Breast epithelium (tissue), 4 donors: ENCODE measurements at places on chromosomes 11 and 22.

DNA sequence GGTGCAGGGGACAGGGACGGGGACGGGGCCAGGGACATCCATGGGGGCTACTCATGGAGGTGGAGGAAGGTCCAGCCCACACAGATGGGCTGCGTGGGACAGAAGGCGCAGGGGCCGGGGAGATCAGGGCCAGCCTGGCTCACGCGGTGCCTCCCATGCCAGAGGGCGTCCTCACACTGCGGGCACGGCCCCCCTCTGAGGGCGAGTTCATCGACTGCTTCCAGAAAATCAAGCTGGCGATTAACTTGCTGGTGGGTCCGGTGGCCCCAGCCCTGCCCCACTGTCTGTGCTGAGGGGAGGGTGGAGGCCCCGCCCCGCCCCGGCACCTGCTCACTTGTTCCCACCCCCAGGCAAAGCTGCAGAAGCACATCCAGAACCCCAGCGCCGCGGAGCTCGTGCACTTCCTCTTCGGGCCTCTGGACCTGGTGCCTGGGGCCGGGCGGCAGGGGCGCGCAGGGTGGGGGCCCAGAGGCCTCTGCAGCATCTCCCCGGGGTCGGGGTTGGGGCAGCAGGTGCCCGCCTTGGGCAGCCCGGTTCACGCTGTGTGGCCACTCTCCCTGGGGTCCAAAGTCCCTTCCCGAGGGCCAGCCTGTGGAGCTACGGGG is 15.8 kb downstream of the EPS8L2 start:
- no peak for DNase-seq

- no peak for DNase-seq
These were observed 227.5 kb upstream of the ZC3H12C start for GRCh38 chr11:109865548-109866186.

DNA sequence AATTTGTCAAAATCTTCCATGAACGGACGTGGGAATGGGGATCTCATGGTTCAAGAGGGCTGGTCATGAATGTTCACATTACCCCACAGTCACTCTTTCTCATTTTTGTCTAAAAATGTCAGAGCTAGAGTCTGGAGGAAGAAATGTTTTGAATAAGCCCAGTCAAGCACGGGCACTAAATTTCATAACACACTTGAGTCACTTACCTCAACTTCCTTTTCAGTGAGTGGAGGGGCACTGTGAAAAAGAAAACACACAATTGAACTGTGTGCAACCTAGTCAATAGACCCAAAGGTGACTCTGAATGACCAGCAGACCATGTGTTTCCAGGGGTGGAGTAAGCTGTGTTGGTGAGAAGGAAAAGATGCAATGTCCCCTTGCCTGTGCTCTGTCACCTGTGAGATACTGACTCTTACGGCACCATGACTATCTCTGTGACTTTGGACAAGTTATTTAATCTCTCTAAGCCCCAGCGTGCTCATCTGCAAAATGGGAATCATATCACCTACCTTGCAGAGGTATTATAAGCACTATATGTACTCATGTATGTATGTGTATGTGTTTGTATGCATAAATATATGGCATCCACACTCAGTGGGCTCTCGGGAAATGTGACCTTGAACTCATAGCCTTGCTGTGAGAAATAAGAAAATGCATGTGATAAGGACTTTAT is 38.2 kb upstream of the LYVE1 start:
- no peak for DNase-seq

DNA sequence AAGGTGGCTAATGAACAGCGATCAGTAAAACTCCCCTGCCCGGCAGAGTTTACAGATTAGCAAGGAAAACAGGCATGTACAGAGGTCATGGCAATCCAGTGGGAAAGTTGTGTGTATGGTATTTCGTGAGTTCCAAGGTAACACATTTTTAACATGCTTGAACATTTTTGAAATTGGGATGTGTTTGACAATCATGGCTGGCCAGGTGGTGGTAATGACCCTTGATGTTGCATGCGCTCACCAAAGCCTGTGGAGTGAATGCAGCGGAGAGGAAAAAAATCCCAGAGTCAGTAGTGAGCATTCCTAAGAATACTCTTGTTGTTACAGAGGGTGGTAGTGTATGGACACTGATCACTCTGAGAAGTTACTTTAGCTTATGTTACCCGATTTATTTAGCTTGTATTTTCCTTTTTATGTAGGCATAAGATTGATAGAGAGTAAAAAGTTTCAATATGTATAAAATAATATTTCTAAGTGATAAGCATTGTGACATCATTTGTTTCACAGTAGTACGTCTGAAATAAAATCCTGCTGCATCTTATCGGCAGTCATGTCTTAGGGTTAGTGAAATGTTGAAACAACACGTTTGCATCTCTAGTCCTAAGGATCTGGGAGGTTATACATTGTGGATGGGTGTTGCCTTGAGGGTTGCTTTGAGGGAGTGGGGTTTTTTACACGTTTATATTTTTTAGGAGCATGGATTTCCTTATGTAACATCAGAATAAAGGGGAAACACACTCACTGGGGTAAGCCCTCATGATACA is 8.7 kb downstream of the TEAD1 start:
- DNase-seq: no peak

DNA sequence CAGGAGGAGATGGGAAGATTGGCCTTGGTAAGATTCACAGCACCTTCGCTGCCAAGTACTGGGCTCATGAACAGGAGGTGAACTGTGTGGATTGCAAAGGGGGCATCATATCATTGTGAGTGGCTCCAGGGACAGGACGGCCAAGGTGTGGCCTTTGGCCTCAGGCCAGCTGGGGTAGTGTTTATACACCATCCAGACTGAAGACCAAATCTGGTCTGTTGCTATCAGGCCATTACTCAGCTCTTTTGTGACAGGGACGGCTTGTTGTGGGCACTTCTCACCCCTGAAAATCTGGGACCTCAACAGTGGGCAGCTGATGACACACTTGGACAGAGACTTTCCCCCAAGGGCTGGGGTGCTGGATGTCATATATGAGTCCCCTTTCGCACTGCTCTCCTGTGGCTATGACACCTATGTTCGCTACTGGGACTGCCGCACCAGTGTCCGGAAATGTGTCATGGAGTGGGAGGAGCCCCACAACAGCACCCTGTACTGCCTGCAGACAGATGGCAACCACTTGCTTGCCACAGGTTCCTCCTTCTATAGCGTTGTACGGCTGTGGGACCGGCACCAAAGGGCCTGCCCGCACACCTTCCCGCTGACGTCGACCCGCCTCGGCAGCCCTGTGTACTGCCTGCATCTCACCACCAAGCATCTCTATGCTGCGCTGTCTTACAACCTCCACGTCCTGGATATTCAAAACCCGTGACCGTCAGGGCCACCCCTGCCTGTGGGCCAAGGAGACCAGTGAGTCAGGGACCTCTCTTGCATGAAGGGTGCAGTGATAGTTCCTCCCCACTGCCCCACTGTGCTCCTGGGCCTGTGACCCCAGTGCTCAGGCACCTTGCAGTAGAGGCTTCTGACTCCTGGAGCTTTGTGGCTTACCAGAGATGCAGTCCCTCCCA is 83.6 kb downstream of the BCR start:
- DNase-seq: no peak

- no peak for DNase-seq
These were observed 7.4 kb downstream of the ETS1 start for GRCh38 chr11:128579798-128580504.

DNA sequence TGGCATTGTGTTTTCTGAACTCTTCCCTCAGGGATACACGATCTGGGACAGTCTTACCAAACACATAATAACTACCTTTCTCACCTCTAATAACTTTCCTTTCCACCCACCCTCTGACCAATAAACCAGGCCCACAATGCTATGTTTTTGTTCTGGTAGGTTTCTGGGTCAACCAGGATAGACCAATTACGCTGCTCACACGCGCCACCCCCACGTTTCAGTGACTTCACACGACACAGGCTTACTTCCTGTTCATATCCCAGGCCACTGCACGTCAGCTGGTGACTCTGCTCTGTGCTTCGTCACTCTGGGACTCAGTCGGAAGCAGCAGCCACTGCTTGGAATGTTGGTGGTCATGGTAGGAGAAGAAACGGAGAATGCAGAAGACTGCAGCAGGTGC is 2.5 kb downstream of the KRTAP5-4 start:
- DNase-seq: peak; percentile 42

DNA sequence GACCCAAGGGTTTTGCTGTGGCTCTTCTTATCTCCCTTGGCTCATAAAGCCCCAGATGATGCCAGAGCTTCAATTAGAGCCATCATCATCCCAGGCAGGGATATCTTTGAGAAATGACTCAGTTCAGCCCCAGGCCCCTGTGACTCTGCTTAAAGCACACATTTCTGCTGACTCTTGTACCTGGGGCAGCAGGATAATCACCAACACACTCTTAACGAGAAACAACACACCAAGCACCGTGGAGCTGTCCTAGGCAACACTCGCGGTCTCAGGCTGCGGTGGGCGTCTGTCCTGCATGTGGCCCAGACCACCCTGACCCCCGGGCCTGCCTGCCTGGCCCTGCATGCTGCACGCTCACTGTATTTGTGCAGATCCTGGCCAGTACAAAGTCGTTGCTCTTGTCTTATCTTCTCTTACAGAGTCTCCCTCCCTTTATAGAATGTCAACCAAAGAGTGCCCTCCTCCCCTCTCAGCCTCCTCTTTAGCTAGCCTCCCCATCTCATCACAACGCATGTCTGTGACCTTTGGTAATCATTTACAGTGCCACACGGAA is 114.2 kb upstream of the PARVA start:
- DNase-seq: no peak

DNA sequence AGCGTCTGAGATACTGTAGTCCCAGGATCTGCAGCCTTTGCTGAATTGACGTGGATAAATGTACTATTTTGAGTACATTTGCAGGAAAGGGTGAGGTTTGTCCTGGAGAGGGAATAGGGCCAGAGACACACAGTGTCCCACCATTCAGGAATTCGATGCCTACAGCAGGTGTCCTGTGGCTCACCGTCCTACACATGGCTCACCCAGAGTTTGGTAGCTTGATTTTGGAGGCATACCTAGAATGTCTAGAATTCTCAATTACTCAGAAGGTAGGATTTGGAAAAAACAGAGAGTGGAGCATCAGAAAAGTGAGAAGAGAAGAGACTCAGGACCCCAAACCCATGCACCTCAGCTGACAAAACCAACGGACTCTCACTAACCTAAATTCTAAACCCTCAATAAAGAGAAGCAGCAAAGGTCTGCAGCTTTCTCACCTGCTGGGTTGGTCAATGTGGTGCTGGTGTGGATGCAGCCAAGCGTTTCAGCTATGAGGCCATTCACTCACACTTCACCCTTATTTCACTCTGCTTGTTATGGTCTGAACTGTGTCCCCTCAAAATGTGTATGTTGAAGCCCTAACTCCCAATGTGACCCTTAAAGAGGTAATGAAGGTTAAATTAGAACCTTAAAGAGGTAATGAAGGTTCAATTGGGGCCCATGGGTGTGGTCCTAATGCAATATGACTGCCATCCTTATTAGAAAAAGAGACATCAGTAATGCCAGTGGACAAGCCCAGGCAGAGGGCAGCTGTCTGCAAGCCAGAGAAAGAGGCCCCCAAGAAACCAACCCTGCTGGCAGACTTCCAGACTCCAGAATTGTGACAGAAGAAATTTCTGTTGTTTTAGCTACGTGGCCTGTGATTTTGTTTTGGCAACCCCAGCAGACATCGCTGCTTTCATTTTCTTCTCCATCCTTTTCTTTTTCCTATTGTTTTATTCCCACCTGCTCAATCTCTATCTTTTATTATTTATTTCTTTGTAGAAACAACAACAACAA is 187.8 kb downstream of the SNX19 start:
- DNase-seq: no peak

- DNase-seq: no peak
These were observed 5.9 kb downstream of the RBFOX2 start for GRCh38 chr22:36022697-36023096.

DNA sequence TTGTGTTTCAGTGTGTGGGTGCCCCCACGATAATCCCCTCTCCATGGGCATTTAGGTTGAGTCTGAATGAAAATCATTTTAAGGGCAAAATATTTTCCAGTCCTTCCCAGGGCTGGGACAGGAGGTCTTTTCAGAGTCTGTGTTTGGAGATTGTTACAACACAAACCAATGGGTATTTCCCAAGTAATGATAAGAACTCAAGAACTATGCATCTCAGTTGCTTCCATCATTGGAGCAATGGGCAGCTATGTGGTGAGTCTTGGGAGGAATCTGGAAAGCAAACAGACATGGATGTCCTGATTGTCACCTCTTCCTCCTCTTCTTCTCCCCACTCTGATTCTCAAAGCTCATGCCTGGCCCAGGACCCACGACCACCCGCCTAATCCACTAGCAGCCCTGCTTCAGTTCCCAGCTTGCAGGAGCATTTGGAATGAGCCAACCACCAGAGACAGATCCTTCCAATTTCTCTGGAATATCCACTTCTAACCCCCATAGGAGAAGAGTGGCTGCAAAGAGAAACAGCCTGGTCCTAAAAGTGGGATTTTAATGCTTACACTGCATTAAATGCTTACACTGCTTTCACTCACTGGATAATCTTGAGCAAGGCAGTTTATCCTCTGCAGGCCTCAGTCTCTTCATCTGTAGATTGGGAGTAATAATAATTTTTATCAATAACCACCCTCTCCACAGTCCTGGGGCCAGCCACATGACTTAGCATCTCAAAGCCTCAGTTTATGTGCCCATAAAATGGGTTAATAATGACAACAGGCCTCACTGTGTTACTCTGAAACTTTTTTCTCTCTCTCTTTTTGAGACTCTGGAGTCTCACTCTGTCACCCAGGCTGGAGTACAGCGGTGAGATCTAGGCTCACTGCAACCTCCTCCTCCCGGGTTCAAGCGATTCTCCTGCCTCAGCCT is 404.3 kb downstream of the MN1 start:
- no peak for DNase-seq

DNA sequence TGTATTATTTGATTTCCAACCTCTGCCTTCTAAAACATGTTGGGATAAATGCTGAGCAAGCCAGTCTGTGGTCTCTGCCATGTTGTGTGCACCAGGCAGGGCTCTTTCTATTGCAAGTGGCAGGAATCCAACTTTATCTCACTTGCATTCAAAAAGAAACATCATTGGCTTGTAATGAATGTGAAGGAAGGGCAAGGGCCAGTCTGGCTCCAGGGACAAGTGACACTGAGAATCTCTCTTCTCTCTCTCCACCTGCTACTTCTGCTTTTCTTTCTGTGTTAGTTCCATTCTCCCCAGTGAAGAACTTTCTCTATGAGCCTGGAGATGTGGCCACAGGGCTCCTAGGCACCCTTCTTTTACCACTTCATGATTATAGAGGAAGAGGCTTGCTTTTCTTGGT is 329.9 kb upstream of the NCAM1 start:
- no peak for DNase-seq

GRCh38 chr11:1197431-1197885 is 25.4 kb upstream of the MUC5B start:
- DNase-seq: peak; percentile 45

DNA sequence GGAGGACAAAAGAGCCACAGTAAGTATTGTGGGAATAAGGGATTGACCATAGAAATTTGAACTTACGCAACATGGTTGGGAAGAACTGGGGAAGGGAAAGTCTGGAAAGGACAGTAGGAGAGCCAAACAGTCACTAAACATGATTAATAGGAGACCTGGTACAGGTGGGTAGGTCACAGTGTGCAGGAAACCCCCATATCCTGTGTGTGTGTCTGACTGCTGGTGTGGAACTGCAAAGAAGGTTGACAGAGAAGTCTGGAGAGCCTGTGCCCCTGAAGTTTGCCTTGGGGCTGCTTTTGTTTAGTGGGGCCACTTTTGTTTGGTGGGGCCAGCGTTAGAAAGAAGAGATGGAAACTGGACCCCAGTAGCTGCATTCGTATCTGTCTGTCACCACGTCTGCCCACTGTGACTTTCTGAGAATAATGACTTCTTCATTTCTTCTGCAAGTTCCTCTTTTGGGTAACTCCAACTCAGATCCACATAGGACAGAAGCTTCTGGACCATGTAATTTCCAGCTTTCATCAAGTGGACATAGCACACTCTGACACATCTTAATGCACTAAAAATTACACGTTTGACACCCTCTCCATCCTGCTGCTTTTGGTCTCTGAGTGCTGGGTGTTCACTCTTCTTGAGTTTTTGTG is 126.8 kb upstream of the RAG2 start:
- DNase-seq: no peak
